ENCODE measurements at places on chromosomes 1 and 21.
A peak's percentile ranks its signal among the peaks of the same experiment; 100 is the strongest.

DNA sequence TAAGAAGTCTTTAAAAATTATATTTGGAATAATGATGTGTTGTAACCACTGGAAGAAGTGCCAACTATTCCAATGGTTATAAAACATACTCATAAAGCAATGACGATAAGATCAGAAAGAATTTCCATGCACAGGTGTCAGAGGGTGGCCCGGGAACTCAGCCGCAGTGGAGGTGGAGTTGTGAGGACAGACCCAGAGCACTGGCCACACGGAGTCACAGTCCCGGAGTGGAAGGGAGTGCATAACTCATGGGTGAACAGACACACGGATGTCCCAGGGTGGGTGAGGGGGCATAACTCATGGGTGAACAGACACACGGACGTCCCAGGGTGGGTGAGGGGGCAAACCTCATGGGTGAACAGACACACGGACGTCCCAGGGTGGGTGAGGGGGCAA is 2.5 kb downstream of the KRTAP10-4 start:
- no peak for DNase-seq

GRCh38 chr1:81287411-81288080 is 513.2 kb upstream of the ADGRL2 start:
- no peak for DNase-seq

DNA sequence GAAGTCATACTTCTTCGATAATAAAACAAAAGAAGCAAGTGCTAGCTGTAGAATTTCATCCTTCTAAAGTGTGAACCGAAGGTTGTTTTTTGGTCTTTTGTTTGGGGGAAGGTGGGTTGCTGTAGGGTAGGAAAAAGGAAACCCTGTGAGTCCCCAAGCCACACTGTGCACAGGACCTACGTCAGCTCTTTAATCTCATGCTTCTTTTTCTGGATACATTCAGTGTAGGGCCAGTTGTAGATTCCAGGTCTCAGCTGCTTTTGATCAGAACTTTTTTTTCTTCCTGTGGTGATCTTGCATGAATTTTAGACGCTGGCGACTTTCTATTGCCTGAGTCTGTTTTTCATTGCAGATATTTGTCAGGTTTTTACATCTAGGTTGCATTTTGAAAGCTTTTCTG is 40.2 kb downstream of the BCL9 start:
- DNase-seq = no peak

- no peak for DNase-seq
These were observed 37.8 kb upstream of the COL11A1 start for GRCh38 chr1:103146166-103146565.

DNA sequence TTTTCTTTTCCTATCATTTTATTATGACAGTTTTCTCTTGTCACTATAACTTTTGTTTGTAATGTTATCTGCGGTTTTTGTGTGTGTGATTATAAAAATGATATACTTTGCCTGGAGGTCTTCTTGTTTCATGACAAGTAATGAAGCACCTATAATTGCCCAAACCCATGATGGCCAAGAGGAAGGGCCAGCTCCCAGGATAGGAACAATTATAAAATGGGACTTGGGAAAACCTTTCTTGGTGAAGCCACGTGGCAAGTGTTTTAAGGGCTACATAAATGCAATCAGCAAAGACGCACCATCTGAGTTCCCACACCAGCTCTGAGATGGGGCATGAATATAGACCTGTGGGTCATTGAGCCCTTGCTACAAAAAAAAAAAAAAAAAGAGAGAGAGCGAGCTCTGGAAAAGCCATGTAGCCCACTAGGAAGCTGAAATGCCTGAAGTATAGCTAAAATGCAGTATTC is 462.6 kb upstream of the RUNX1 start:
- no peak for DNase-seq

- DNase-seq = no peak
These were observed 10.6 kb downstream of the METTL18 start for GRCh38 chr1:169784102-169784501.

- no peak for DNase-seq
These were observed 9.5 kb downstream of the SON start for GRCh38 chr21:33552093-33552998.

- no peak for DNase-seq
These were observed 66.9 kb upstream of the TNR start for GRCh38 chr1:175810305-175810704.

DNA sequence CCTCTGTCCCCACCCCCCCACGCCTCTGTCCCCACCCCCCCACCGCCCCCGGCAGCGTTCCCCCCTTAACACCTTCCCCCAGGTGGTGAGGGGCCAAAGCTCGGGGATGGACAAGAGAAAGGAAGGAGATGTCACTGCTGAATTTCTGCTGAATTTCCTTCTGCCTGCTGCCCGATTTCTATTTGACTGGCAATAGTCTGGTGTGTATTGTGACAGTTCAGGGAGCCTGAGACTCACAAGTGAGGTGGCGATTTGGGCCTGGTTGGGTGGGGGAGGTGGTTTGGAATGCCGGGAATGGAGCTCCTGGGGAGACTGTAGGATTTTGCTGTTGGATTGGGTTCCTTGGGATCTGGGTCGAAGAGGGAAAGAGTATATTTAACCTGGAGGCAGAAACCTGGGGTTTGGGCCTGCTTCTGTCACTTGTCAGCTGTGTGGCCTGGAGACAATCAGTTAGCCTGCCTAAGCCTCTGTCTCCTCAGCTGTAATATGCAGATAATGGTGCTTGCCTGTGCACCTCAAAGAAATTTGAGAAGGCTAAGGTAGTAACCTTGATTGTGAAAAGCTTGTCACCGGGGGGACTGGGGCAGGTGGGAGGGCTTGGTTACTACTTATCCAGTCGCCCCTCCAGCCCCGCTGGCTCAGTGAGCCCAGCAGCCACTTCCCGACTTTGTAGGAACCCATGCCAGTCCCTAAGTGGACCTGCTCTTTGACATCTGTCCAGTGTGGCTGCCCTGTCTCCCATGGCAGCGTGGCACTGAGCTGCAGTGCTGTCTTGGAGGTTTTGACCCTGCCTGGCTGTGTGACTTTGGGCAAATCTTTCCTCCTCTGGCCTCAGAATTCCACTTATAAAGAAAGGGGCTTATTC is 7.7 kb upstream of the LMNA start:
- DNase-seq = no peak

DNA sequence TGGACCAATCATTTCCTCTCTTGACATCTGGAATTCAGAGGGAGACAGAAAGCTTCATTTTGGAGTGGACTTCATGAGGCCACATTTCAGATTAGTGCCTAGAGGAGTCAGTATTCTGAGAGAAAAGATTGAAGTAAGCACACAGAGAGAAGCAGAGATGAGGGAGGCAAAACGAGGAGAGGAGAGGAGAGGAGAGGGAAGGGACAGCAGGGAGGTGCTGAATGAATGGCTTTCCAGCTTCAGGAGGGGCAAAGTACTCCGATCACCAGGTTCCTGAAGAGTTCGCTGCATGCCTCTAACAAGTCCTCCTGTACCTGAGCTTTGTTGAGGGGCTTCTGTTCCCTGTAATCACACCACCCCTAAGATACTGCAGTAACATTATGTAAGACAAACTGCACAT is 76.0 kb downstream of the NRIP1 start:
- no peak for DNase-seq

GRCh38 chr1:150144606-150145005 is 5.1 kb upstream of the PLEKHO1 start:
- DNase-seq = no peak

DNA sequence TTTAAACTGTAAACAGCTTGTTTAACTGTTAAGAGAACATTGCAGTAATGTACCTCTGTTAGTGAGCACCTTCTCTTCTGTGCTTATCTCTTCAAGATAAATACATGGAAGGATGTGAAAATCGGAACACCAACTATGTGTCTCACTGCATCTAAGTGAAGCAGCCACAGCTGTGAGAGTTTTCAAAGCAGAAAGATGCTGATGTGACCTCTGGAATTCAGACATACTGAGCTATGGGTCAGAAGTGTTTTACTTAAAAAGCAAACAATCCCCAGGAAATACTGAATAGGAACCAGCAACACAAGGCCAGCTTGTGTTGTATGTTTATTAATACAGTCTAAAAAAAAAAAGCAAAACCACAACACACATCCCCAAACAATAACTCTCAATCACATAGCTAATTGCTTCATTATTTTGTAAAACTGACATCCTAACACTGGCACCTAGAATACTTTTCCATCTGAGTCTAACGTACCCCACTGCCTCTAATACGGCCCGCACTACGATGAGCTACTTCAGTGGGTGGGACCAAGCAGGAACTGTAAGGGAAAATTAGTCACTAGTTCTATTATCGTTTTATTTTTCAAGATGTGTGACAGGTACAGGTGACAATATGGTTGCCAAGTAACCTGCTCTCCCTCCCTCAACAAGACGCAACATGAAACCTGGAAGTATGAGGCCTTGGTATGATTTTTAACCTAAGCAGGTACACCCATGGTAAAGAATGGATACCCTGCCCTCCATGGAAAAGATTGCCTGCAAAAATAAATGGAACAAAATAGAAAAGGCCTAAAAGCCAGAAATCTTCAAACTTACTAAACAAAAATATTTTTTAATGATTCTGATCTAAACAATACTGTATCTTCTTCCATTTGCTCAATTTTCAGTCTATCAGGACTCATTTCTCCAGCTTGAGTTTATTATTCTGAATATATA is 13.9 kb downstream of the ERRFI1 start:
- DNase-seq = no peak

- DNase-seq = no peak
These were observed at the start of gene KCND3 for GRCh38 chr1:111989531-111990025. Gene KCND3, minus strand, starts transcription at chr1:111989668.

GRCh38 chr1:198655459-198656121 is 16.8 kb downstream of the PTPRC start:
- no peak for DNase-seq

DNA sequence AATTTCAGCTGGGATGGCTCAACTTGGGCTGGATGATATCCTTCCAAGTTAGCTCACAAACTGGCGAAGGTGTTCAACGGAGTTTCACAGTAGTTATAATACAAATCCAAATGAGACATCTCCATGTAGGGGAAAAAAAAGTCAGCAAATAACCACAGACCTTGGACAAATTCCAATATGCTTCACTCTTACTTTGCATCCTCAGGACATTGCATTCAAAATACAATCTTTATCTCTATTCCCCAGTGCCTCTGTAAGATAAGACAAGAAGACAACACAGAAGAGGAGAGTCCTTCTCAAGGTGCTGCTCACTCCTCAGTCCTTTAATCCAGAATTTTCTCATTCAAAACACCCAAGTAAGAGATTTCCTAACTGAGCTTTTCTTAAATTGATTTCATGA is 1797.7 kb downstream of the MRPL39 start:
- no peak for DNase-seq

GRCh38 chr1:94773931-94774422 is 46.2 kb upstream of the SLC44A3 start:
- no peak for DNase-seq

- no peak for DNase-seq
These were observed 24.8 kb downstream of the SLC2A1 start for GRCh38 chr1:42933610-42934491.

GRCh38 chr1:187588917-187589316 is 760.2 kb downstream of the PLA2G4A start:
- no peak for DNase-seq

GRCh38 chr1:226723657-226724532 is 15.2 kb downstream of the ITPKB start:
- DNase-seq = no peak

GRCh38 chr1:232806186-232806510 is 932 bp downstream of the MAP10 start:
- no peak for DNase-seq

GRCh38 chr1:19765623-19766022 is 34.1 kb downstream of the TMCO4 start:
- peak; percentile 27 for DNase-seq

DNA sequence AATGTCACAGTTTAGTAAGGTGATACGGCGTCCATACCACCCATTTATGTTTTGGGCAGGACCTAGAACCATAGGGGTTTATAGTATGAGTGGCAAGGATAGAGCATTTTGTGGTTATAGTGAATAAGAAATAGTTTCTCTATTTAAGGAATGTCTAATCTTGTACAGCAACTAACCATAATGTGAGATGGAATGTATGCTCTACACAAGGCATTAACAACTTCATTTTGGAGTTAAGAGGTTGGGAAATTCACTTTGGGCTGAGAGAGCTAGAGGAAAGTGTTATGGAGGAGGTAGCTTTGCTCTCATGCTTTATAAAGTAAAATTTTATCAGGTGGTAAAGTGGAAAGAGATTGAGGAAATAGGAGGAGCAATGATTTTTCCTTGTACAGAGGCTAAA is 3.0 kb upstream of the MCL1 start:
- no peak for DNase-seq

DNA sequence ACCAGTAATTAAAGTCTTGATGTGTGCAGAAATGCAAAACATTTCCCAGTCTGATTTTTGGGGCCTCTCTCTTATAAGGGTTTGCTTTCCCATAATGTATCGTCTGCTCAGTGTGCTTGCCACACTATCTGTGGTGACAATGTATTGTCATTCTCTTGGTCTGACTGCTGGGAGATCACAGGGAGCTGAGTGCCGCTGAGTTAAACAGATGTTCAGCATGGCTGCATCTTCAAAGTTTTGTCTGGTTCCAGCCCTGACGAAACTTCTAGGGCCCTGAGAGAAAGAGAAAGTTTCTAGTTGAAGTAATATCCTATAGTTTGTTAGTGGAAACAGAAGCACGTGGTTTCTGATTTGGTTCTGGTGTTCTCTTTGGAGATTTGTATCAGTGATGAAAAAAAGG is 42.6 kb downstream of the DNM3 start:
- DNase-seq = no peak

- no peak for DNase-seq
These were observed 113.8 kb downstream of the SYF2 start for GRCh38 chr1:25118546-25118945.

- no peak for DNase-seq
These were observed 4.5 kb downstream of the AIM2 start for GRCh38 chr1:159071970-159072582.
